ENCODE measurements at places on chromosomes 7 and 10.

DNA sequence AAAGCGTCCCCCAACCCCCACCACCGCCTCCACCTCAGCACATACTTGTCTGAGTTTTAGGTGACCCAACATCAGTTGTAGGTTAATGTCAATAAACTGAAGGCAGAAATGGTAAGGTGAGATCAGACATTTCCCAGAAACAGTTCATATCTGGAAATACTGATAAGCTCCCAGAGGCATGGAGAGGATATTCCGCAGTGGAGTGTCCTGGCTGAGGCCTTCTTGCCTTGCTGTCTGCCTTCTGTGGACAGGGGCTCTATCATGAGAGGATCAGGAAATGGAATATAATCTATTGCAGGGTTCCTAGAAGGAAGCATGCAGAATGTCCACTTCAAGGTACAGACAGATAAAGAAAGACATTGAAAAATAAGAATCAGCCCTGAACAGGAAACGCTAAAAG, 473.3 kb upstream of the MKI67 start:
- no peak for DNase-seq

GRCh38 chr7:50358041-50358705, 53.7 kb downstream of the IKZF1 start:
- no peak for DNase-seq

GRCh38 chr7:29763266-29763665, 43.0 kb upstream of the WIPF3 start:
- no peak for DNase-seq

DNA sequence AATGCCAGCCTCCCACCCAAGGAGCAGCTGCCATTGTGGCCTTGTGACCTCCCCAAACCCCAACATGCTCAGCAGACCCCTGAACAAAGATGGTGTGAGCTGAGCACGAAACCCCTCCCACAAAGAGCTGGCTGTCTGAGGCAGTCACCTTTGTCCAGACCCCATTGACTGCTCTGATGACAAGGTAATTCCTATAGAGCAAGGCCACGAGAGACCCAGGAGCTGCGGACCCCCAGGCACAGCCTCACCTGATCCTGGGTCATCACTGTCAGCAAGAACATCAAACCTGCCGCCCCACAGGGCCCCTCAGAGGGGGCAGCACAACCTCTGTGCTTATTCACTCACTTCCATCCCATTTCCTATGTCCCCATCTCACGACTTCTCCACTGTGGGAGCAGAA, 102.6 kb downstream of the CPXM2 start:
- DNase-seq, result no peak

DNA sequence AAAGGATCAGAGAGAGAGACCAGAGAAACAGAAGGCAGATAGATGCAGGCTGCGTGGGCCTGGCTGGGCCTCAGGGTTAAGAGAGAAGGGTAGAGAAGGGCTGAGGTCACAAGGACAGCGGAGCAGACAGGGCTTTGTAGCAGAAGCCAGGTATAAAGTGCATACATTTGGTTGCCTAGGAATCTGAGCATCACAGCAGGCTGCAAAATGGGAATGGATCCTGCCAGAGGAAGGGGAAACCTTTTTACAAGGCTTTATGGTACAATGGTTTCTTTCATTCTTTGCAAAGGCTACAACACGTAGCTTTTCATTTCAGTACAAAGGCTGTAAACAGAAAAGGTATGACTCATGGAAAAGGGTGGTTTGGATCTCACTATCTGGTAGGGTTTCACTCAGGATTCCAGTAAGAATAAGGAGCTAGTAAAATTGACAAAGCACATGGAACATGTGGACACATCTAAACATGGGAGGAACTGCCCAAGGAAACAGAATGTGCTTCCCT, 275.1 kb downstream of the DOCK4 start:
- DNase-seq, result no peak
